AG09309 (cell line): ENCODE measurements at places on chromosomes 4 and X.

DNA sequence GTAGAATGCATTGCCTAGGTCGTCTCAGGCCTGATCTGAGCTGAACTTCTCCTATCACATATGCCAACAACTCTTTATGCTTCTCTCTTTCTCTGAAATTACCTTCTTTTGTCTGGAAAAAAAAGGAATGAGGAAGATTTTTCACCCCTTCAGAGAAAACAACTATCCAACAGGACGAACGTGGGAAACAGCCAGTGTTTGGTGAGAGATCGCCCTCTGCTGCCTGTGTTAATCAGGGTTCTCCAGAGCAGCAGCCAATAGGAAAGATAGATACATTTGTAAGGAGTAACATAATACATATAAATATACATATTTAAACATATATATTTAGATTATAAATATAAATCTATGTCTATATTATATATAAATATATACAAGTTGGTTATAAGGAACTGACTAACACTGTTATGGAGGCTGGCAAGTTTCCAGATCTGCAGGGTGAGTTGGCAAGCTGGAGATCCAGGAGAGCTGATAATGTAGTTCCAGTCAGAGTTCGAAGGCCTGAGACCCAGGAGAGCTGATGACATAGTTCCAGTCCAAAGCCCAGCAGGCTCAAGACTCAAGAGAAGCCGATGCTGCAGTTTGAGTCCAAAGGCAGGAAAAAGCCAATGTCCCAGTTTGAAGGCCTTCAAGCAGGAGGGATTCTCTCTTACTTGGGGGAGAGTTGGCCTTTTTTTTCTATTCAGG is 13.3 kb downstream of the CETN2 start:
- DNase-seq = no peak

GRCh38 chr4:154807042-154807630 is 26.1 kb downstream of the RBM46 start:
- peak; percentile 14 for DNase-seq

- DNase-seq = peak; percentile 62
These were observed 138.9 kb upstream of the IGFBP7 start for GRCh38 chr4:57249083-57249482.

DNA sequence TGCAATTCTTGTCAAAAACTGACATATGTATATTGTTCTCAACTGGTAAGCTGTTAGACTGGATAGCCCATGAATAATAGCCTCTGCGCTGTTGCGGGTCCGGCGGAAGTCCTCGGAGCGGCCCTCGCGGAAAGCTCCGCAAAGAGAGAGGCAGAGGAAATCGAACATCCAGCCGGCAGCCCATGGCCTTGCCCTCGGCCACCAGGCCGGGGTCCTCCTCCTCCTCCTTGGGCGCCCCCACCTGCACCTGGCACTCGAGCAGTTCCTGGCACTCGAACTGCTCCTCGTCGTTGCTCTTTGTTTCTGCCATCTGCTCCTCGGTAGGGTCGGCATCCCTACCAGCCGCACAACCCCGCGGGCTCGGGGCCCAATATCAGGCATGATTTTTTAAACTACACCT is 1176.3 kb downstream of the PCDH18 start:
- DNase-seq = no peak

- DNase-seq = no peak
These were observed 466.3 kb downstream of the NAF1 start for GRCh38 chr4:162700358-162700757.

DNA sequence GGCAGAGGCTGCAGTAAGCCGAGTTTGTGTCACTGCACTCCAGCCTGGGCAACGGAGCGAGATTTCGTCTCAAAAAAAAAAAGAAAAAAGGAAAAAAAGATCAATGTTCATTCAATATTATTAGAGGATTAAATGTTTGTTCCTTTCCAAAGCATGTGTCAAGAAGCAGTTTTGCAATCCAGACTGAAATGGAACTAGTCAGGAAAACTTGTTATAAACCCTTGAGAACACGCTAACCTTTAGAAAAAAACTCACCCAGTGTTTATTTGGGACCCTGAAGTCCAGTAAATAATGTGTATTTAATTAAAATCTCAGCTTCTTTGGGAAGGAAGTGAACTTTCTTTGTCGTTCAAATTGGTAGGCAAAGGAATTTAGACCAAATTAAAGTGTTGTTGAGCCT is 16.4 kb upstream of the PRSS12 start:
- DNase-seq = no peak

- no peak for DNase-seq
These were observed 11.3 kb downstream of the TXK start for GRCh38 chr4:48122756-48123155.

DNA sequence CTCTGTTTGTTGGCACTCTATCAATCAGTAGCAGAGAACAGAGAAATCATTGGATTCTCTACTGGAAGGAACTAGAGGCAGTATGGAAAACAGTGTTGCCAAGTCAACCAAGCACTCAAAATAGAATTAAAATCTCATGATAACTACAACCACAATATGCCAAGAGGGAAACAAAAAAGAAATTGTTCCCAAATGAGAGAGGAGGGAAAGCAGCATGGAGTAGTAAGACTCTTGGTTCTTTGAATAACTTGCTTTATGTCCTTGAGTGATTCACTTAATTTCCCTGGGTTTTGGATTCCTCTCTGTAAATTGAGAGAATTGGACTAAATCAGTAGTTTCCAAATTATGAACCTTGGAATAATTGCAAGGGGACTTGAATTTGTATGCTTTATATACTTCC is 285.5 kb upstream of the ANKRD50 start:
- no peak for DNase-seq

DNA sequence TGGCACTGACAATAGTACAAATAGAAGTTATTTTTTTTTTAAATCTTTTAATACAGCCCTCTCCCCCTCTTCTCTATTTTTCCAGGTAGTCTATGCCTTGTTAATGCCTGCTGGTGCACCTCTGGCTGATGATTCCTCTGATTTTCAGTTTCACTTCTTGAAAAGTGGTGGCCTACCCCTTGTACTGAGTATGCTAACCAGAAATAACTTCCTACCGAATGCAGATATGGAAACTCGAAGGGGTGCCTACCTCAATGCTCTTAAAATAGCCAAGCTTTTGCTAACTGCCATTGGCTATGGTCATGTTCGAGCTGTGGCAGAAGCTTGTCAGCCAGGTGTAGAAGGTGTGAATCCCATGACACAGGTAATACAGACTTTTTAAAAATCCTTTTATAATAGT is 99.1 kb downstream of the USP9X start:
- DNase-seq = no peak

DNA sequence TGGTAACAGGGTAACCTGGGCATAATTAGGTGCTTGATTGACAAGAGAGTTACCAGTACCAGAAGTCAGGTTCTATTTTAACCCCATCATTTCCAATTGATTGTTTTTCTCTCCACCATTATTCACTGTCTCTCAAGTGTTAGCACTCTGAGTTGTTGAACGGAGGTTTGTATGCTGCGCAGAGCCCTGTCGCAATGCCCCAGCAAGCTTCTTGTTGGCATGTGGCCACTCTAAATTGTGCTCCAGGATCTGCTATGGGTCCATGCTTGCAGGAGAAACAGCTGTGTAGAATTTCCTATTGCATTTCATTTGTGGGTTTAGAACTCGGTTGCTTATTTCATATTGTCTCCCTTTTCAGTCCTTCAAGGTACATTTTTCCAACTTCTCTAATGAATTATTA is 98.2 kb downstream of the KLHL8 start:
- DNase-seq = no peak

DNA sequence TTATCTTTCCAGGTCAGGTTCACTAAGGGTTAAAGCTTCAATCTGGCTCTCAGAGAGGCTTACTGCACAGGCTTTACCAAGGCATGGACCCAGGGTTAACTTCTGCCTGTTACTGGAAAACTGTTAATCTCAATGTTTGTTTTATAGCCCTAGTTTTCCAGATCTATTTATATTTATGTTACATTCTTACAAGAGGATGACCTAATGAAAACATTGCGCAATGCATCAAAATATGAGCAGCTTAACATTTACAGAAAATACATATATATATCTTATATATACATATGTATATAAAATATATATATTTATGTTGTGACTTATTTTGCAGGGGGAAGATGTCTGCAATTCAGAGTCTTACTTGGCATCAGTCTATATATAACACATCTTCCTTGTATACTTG is 112.3 kb downstream of the PCDH19 start:
- DNase-seq = no peak

- DNase-seq = no peak
These were observed 1.2 kb downstream of the MGST2 start for GRCh38 chr4:139666735-139667281.

DNA sequence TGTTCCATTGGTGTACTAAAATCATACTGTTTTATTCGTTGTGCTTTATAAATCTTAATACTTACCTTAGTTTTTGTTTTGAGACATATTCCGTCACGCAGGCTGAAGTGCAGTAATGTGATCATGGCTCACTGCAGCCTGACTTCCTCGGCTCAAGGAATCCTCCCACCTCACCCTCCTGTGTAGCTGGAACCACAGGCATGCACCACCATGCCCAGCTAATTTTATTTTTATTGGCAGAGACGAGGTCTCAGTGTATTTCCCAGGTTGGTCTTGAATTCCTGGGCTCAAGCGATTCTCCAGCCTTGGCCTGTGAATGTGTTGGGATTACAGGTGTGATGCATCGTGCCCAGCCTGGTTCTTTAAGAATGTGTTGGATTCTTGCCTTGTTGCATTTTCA is 24.4 kb upstream of the DCK start:
- no peak for DNase-seq

GRCh38 chr4:109155084-109155483 is 147.4 kb downstream of the COL25A1 start:
- no peak for DNase-seq

- DNase-seq = no peak
These were observed 1417.3 kb downstream of the STIM2 start for GRCh38 chr4:28277931-28278330.

GRCh38 chrX:19639813-19640462 is 124.6 kb upstream of the MAP3K15 start:
- no peak for DNase-seq

DNA sequence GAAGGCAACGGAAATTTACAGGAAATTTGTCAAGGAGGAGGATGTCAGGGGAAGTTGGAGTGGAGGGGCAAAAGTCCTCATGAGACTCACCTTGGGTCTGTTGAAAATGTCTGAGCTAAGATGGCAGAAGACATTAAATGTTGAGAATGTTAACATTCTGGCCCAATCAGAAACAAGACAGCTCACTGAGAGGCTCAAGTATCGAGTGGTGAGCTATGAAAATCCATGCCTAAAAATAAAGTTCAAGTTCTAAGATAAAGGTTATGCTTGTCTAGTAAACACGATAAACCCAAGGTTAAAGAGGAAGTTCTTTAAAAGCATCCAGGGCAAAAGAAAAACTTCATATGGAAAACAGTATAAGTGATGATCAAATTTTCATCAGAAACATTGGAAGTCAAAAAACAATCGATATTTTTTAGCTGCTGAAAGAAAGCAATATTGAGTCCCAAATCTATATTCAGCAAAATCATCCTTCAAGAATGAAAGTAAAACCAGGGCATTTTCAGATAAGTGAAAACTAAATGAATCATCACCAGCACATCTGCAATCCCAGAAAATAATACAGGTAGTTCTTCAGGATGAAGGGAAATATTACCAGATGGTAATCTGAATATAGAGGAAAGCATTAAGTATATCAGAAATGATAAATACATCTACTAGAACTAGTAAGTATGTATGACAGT is 462.4 kb downstream of the TLL1 start:
- no peak for DNase-seq

DNA sequence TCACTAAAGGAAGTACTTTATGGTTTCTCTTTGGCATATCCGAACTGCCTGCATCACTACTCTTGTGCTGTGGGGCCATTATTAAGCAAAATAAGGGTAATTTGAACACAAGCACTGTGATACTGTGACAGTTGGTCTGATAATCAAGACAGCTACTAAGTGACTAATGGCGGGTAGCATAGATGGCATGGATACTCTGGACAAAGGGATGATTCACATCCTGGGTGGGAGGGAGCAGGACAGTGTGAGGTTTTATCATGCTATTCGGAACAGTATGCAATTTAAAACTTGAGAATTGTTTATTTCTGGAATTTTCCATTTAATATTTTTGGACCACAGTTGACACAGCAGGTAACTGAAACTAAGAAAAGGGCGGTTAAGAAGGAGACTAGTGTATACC is 52.6 kb upstream of the CITED1 start:
- DNase-seq = no peak

- DNase-seq = no peak
These were observed 73.9 kb downstream of the LUZP4 start for GRCh38 chrX:115363372-115363771.

DNA sequence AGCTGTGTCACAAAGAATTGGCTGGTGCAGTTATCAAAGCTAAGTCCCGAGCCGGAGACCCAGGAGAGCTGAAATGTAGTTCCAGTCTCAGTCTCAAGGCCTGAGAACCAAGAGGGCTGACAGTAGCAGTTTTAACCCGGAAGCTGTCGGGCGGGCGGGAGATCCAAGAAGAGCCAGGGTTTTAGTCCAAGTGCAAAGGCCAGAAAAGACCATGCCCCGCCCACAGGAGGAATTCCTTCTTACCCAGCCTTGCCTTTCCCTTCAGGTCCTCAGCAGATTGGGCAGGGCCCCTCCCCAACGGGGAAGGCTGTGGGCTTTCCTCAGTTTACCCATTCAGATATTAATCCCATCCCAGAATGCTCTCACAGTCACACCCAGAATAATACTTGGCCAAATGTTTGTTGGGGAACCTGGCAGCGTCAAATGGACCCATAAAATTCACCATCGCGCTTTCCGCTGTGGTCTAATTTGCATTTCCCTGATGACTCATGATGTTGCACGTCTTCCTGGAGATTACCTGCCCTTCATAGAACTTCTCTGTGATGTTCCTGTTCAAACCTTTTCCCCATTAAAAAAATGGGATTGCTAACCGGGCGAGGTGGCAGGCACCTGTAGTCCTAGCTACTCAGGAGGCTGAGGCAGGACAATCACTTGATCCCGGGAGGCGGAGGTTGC is 16.2 kb downstream of the MAEA start:
- DNase-seq = no peak

DNA sequence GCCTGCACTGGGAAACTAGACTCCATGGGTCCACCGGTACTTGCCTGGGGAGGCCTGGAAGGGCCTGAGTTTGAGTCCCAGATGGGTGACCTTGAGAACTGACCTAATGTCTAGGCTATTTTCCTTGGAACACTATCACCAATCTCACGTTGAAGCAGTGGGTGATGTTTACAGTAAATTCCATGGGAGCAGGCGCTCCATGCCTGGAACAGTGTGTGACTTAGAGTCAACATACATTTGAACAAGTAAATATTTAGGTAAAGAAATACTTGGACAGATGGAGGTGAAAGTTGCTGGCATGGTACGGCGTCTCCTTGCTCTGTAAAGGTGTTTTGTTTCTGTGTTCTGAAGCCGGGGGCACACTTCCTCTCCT is 47.5 kb downstream of the TBC1D14 start:
- DNase-seq = no peak

GRCh38 chrX:31061091-31061490 is 10.8 kb downstream of the FTHL17 start:
- no peak for DNase-seq

- DNase-seq = no peak
These were observed 254.5 kb downstream of the SOX3 start for GRCh38 chrX:140250391-140250790.

GRCh38 chr4:167032871-167033270 is 201.4 kb downstream of the SPOCK3 start:
- DNase-seq = no peak
